Tibial artery (tissue), 4 donors: ENCODE measurements at places on chromosomes 4 and X.
A peak's percentile ranks its signal among the peaks of the same experiment; 100 is the strongest.

DNA sequence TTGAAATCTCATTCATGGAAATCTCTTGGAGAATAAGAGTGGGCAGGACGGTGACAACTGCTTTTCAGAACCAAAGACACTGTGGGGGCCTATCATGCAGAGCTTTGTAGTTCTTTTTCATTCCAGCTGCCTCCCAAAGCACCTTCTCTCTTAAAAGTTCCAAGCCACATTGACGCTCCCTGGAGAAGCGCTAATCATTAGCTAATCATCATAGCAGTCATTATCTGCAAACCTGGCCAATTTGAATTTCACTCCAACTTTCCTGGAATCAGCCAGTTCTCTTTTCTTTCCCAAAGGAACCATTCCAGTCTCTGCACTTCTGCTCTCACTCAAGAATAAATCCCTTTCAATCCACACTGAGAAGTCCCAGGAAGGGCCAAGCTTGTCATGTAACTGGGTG, 1144.1 kb upstream of the IGFBP7 start:
- no peak for DNase-seq

DNA sequence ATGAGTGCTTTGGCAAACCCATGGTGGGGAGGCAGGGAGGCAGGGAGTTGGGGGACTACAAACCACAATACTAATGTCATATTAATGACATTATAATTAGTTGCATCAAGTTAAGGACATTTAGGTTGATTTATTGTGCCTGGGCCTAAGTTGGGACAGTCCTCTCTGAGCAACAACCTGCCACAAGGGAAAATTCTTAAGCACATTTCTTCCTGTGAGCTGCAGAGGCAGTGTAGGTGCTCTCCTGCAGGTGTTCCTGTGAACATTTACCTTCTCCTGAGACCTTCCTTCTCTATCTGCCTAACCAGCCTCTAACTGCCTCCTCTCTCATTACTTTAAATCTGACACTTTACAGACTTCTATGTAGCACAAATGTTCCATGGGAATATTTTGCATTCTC, 1830.0 kb upstream of the AGA start:
- no peak for DNase-seq

GRCh38 chr4:1992468-1993168, 16.2 kb downstream of the NELFA start:
- DNase-seq = no peak

GRCh38 chrX:51851507-51852085, 41.8 kb upstream of the MAGED1 start:
- DNase-seq = no peak

GRCh38 chr4:69835766-69836165, 24.2 kb downstream of the SULT1E1 start:
- DNase-seq = no peak

DNA sequence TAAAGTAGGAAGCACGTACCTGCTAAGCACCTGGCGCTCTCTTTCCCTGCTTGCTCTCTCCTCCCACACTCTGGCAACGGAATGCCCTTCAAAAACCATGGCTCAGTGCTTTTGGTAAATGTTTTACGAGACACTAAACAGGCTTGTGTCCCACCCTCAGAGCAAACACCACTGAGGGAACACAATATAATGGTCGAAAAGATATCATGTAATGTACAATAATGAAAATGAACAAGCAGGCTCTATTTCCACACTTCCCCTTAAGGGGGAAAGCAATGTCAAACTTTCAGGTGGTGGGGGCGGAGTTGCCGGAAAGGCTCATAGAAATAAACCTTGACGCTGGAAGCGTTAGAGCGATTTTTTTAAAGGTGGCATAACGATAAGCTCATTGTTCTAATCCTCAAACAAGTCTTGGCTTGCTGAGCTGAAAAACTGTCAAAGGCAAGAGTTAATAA, 115.1 kb downstream of the RBM47 start:
- DNase-seq = no peak

GRCh38 chr4:147736458-147736857, 4.6 kb downstream of the ARHGAP10 start:
- no peak for DNase-seq

GRCh38 chrX:72294497-72294896, 11.2 kb downstream of the CITED1 start:
- no peak for DNase-seq

GRCh38 chrX:85018471-85018870, 14.8 kb downstream of the APOOL start:
- DNase-seq = no peak

DNA sequence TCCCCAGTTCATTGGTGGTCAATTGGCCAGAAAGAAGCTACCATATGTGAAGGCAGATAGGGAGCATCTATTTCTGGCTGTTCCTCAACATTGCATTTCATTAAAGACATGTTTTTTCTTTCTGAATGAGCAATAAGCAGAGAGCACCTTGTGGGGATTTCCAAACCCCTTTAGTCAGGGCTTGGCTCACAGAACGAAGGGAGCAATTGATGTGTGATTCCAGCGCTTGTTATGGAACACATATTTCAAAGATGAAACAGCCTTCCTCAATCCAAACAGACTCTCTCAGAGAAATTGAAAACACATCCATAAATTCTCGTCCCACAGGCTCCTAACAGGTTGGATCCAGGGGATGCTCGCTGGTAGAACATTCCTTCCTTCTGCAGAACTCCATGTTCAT, 84.1 kb downstream of the CLCN4 start:
- DNase-seq = no peak

- no peak for DNase-seq
Observed at GRCh38 chr4:38060829-38061431, 100.7 kb downstream of the PTTG2 start.

DNA sequence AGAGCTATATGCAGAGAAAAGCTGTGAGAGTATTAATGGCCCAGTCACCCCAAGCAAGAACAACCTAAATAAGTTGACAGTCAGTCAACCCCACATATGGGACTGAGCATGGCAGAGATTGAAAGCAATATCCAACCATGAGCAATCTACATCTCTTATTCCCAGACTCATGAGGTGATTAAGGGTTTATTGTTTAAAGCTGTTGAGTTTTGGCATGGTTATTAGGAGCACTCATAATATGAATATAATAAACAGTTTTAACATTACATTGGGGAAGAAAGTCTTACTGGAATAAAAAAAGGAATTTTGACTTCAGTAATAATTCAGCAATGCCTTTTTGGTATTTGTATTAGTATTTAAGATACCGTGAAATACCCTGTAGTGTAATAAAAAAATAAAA, 1627.4 kb downstream of the STIM2 start:
- no peak for DNase-seq

GRCh38 chrX:44876767-44877166, 3.8 kb downstream of the KDM6A start:
- no peak for DNase-seq

DNA sequence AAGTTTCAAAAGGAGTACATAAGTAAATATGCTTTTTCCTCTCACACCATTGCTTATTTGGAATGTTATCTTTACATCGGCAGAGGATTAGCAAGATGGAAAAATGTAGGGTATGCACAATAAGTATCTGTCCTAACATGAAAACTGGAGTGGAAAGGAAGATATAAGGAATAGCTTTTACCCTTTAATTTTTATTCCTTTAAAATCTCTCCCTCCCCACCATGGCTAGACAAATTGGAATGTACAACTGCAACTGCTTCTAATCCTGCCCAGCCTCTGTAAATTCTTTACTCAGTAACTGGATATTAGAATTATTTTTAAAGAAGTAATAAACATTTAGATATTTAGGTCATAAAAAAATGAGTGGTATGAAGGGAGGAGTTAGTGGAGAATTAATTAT, 171.5 kb downstream of the PCDH18 start:
- DNase-seq = no peak

GRCh38 chrX:55486736-55487135, 2.9 kb downstream of the USP51 start:
- DNase-seq = no peak

DNA sequence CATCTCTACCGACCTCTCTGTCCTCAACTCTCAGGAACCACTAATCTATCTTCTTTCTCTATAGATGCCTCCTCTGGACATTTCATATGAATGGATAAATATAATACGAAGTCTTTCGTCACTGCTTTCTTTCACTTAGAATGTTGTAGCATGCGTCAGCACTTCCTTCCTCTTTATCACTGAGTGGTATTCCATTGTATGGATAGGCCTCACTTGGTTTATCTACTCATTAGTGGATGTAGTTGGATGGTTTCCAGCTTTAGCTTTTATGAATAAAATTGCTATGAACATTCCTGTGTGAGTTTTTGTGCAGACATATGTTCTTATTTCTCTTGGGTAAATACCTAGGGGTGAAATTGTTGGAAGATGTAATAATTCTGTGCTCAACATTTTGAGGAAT, 528.2 kb upstream of the FAT1 start:
- DNase-seq = no peak

DNA sequence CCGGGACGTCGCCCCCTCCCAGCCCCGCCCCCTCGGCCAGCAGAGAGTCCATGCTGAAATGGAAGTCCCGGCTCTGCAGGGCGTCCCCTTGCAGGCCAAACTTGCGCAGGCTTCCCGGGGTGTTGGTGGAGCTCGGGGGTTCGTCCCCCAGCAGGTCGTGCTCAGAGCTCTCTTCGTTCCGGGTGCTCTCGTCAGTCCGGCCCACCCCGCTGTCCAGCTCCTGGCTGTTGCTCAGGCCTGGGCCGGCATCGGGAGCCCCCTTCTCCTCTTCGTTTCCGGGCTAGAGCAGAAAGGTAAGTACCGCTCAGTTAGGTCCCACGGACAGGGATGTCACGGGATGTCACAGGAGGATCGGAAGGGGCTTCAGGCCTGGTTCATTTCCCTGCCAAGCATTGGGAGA, 10.2 kb downstream of the SSR4 start:
- DNase-seq = no peak

- no peak for DNase-seq
Observed at GRCh38 chr4:62816566-62816965, 1592.7 kb downstream of the TECRL start.

GRCh38 chr4:152949930-152950329, 13.8 kb downstream of the FHDC1 start:
- no peak for DNase-seq

GRCh38 chrX:48715072-48715471, 18.5 kb downstream of the SUV39H1 start:
- DNase-seq = no peak

DNA sequence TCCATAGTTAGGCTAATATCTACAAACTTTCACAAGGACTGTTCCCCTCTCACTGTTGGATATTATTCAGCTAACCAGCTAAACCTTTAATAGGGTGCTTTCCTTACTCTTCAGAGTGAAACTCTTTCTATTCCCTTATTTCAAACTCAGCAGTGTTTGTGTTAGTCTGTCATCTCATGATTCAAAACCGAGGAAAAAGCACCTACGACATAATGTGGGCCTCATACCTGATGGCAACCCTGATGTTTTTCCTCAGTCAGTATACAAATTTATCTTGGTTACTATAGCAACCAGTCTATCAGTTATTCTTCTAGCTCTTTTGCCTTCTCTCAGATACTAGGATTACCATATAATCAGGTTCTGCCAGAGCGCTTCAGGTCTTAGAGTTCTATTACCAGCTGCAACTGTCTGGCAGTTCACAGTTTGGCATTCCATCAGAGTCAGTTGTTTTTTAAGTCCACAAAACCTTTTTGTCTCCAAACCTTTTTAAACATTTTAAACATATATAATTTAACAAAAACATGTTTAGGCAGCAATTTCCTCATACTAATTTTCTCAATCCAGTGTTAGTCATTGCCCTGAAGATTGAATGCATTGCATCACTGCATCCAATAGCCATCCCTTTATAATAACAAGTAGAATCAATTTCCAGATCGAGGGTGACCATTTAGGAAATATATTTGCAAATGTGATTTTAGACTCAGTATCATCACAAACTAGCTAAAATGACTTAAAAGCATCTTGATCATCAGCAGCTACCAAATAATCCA, 7.4 kb downstream of the WDR44 start:
- DNase-seq = no peak

- DNase-seq = no peak
Observed at GRCh38 chr4:111744847-111745246, 400.4 kb upstream of the FAM241A start.

DNA sequence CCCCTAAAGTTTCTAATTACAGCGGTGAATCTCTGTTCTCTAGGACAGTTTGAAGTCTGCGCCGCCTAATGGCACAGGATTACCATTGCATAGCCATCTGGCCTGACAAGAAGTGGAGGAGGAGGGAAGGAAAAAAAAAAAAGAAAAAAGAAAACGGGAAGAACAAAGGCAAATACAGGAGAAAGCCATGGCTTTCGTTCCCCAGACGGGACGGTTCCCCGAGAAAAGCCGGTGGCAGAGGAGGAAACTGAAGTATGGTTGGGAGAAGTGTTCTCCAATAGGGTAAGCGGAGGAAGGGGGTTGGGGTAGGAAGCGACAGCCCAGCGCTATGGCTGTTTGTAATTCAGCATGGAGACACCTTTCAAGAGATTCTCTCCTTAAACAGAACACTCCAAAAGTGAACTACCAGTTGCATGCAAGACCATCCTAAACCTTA, 80.8 kb downstream of the HMGN5 start:
- peak; percentile 34 for DNase-seq

- no peak for DNase-seq
Observed at GRCh38 chr4:150366487-150366999, 215.4 kb upstream of the MAB21L2 start.

- DNase-seq = no peak
Observed at GRCh38 chrX:122565952-122566351, 618.1 kb upstream of the GRIA3 start.

DNA sequence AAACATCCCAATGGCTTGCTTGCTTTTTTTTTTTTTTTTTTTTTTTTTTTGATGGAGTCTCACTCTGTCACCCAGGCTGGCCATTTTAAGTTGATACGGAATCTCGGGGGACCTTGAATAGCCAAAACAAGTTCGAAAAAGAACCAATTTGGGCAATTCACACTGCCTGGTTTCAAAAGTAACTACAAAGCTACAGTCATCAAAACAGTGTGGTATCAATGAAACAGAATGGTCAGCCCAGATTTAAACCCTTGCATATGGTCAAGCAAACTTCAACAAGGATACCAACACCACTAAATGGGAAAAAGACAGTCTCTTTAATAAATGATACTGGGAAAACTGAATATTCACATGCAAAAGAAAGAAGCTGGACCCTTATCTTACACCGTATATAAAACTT, 41.8 kb downstream of the BRCC3 start:
- no peak for DNase-seq

- no peak for DNase-seq
Observed at GRCh38 chr4:177938226-177938625, 496.0 kb upstream of the AGA start.

- DNase-seq = no peak
Observed at GRCh38 chrX:38699696-38700095, 101.6 kb upstream of the MID1IP1 start.

GRCh38 chr4:115145393-115146160, 32.2 kb upstream of the NDST4 start:
- no peak for DNase-seq

DNA sequence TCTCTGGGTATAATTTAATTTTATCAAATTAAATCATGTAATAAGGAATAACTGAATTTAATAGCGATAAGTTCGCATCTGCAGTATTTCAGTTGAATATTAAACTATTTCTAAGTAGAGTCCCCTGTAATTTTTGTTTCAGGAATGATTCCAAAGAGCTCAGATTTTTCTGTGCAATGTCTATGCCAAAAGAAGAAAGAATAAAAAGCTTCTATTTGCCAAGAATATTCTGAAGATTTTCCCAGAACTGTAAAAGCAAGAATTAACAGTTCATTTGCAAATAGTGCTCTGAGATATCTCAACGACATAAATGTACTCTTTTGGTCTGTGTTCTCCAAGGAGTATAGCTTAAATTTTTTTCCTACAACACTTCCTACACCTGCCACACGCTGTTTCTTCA, 1242.8 kb upstream of the DIAPH2 start:
- DNase-seq = no peak

- DNase-seq = no peak
Observed at GRCh38 chrX:113873056-113873455, 710.8 kb upstream of the HTR2C start.
